CD4-positive, alpha-beta T cell treated with Interleukin-15 for 1 hour (primary cell): ENCODE measurements at places on chromosomes 13 and 19.
A peak's percentile ranks its signal among the peaks of the same experiment; 100 is the strongest.

- DNase-seq = no peak
Observed at GRCh38 chr13:44307844-44308243, 65.8 kb upstream of the SERP2 start.

DNA sequence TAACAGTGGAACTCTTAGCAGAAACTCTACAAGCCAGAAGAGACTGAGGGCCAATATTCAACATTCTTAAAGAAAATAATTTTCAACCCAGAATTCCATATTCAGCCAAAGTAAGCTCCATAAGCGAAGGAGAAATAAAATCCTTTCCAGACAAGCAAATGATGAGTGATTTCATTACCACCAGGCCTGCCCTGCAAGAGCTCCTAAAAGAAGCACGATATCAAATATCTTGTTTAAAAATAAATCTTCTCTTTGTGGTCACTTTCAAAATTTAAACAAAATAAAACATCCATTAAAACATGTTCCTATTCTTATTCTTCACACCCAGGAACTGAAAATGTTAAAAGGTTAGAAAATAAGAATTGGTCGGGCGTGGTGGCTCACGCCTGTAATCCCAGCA, 13.7 kb downstream of the MICU2 start:
- DNase-seq = no peak

- DNase-seq = no peak
Observed at GRCh38 chr13:113650731-113651148, 7.3 kb downstream of the ATP4B start.

DNA sequence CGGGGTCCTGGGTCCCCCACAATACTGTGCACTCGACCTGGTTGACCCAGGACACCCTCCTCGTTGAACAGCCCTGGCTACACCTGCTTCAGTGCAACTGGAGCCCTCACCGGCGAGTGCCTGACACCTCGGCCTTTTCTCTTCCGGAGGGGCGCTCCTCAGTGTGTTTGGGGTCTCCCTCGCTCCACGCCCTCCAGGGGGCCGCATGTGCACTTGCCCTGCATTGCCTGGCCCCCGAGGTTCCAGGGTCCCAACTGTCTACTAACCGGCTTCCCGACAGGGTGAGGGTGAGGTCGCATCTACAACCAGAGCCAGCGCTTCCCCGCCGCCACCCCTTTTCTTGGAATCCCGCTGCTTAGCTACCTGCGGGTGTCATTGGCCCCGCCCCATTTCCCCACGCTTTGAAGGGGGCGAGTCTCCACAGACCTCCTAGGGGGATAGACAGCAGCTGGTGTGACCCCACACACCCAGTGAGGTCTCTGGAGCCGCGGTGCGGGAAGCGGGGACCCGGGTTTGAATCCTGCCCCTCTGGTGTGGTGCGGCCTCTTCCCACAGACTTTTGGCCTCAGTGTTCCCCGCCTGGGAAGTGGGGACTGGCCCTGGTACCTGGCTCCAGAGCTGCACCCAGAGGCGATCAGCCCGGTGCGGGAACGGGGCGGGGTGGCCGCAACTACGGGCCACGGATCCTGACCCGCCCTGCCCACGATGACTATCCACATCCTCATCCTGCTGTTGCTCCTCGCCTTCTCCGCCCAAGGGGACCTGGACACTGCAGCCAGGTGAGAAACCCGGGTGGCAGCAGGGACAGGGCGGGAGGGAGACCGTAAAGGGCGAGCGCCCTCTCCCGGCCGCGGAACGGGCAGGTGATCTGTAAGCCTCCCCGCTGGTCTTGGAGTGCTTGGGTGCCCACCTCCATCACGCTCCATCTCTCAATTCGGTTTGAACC, at the start of gene ADM5:
Gene ADM5, plus strand, starts transcription at position 462 of the 946 bp plus-strand sequence. Its CDS starts 244 bp downstream, at position 706.
- DNase-seq = peak; percentile 37

GRCh38 chr13:109924376-109924775, 138.0 kb upstream of the IRS2 start:
- DNase-seq = no peak

GRCh38 chr19:15320116-15320515, 12.2 kb downstream of the BRD4 start:
- no peak for DNase-seq

DNA sequence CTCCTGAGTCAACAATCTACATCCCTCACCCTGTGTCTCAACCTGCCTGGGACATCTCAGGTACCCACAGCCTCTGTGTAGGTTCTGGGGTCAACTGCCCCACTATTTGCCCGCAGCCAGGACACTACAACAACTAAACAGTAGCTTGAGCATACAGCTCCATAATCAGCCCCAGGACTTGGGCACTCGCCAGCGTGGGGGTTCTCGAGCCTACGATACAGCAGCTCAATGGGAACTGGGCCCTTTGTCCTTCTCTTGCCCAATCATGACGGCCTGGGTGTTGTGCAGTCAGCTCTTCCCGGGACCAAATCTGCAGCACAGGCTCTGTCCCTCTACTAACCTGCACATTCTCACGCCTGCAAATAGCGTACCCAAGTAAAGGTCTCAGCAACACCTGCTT, 1.3 kb downstream of the ZNF180 start:
- no peak for DNase-seq

GRCh38 chr13:106917673-106918556, 350.0 kb upstream of the ARGLU1 start:
- DNase-seq = peak; percentile 39

- DNase-seq = peak; percentile 48
Observed at GRCh38 chr19:46610851-46611770, 10.0 kb downstream of the CALM3 start.

DNA sequence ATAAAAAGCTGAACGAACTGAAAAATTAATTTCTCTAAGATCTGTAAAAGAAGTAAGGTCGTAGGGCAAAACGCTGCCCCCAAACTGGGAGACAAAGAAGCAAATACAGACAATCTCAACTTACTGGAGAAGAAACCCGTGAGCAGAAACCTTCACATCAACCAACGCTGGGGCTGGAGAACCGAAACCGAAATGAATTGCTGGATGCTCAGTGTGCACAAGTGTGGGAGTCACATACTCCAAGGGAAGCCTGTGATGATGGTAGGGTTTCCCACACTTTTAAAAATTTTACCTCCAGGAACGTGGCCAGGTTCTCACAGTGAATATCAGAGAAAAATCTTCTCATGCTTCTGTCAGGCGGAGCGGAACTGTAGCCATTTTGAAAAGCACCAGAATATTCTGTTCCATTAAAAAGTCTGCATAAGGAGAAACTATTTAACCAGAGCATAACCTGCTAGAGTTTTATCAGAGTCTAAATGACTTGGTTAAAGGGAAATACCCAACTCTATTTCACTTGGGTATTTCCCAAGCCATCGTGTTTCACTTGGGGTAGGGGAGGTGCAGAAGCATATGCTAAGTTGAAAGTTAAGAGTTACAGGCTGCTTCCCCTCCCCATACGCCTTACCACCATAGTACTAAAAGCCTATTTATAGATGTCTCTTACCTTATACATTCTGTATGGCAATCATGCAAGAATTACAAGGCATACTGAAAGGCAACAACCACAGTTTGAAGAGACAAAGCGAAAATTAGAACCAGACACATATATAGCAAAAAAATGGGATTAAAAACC, 110.5 kb upstream of the SLITRK1 start:
- DNase-seq = no peak

GRCh38 chr13:70841240-70842061, 733.2 kb upstream of the KLHL1 start:
- DNase-seq = no peak

- no peak for DNase-seq
Observed at GRCh38 chr13:96089749-96090239, at the start of gene HS6ST3. Gene HS6ST3 (plus strand): TSS chr13:96090107.

DNA sequence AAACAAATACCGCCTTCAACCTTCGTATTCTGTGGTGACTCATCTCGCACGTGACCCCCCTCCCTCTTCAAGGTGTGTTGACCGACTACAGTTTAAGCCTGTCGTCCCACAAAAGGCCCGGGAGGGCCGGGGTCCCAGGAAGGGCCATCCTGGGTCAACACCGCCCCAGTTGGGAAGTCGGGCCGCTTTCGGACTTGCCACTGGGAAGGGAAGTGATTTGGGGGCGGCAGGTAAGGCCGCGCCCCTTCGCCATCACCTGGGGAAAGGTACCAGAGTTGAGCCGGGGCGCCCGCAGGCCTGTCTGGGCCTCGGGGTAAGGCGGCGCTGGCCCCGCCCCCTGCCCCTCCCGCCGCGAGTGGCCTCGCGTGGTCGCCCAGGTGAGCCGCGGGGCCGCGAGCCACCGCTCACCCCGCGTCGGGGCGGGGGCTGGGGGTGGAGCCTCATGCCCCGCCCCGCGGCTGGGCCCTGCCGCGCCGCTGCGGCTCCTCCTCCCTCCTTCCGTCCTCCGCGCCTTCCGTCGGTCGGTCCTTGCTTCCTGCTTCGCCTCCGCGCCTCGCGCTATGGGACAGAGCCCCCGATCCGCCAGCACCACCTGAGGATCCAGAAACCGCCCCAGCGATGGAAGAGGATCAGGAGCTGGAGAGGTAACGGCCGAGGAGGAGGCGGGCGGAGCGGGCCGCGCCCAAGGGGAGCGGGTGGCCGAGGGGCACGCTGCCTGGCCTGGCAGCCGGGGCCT, at the start of gene POLR1D:
Gene POLR1D, plus strand, starts transcription at position 527 of the 736 bp plus-strand sequence. Its CDS starts 92 bp downstream, at position 619.
- peak; percentile 87 for DNase-seq

DNA sequence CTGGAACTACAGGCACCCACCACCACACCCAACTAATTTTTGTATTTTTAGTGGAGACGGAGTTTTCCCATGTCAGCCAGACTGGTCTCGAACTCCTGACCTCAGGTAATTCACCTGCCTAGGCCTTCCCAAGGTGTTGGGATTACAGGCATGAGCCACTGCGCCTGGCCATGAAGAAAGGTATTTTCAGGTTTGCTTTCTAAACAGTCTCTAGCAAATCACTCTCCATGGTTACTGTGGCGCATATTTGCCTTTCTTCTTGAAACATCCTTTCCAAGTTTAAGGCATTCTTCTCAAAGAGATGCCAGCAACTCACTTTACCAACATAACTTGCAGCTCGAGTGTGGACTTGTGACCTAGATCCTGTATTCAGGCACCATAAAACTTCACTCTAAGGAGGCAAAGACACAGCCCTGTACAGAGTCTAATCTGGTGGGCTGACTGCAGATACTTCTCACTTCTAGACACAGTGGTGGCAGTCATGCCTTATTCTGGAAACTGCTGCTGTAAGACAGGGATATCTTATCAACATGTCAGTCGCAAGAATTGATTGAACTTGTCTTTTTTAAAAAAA, 461.4 kb upstream of the TSHZ3 start:
- DNase-seq = no peak

DNA sequence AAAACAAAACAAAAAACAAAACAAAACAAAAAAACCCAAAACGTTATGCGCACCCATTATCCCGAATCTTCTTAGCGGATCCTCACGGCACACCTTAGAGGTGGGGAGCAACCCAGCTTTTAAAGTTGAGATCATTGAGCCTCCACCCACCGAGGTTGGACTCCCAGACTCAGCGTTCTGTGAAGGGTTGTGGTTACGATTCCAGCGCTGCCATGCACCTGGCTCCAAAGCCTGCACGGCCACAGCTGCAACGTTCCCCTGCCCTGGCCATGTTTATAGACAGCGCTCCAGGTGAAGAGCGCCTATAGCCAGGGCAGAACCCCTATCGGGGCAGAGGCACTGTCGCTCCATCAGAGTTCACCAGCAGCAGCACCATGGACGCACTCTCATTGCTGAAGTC, 18.7 kb upstream of the LILRA2 start:
- DNase-seq = no peak

DNA sequence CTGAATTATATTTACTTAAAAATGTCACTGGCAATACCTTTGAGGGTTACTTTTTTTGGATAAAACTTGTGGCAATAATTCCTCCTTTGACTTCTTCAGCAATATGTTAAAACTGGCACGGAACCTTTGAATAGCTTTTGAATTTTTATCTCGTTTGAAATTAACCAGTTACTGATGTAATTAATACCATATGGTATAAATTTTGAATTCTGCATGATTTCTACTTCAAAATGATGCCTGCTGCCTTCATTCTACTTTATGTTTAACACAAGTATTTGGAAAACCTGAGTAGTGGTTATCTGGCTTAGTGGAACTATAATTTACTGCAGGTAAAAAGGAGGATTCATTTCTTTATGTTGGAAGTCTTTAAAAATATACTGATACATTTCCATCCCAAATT, 85.3 kb downstream of the LRCH1 start:
- DNase-seq = no peak

- DNase-seq = no peak
Observed at GRCh38 chr13:53200498-53201453, 172.2 kb downstream of the OLFM4 start.

- DNase-seq = no peak
Observed at GRCh38 chr19:17249887-17250548, 4.3 kb upstream of the NR2F6 start.

DNA sequence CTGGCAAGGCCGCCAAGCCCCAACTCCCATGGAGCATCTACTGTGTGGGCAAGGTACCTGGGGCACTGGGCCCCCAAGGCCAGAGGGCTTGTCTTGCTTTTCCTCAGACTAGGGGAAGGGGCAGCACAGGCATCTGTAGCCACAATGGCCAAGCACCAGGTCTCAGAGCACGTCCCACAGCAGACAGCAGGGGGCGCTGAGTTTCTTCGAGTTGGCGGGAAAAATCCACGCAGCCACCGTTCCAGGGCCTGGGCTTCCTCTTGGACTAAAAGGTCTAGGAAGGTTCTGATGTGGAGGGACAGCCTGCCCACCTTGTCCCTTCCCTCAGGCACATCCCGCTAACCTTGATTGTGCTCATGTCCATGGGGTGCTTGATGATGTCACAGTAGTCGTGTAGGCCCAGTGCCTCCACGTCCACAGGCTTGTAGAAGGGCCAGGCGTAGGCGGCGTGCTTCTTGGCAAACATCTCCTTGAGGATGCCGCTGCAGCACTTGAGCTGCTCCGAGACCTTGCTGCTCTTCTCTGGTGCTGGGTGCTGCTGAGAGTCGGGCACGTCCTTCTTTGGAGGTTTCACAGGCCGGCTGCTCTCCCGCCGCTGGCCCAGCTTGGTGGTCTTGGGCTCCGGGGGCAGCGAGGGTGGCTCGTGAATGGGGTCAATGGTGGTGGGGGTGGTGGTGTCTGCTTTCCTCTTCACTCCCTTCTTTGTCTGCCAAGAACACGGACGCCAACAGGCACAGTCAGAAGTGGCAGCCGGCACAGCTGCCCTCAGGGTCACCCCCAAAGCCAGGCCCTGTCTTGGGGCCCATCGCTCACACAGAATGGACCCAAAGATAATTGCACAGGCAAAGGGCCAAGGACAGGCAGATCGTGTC, 32.0 kb upstream of the EPHX3 start:
- DNase-seq = peak; percentile 60
